Spleen (tissue), 13 donors: ENCODE measurements at places on chromosomes 6 and 20.

DNA sequence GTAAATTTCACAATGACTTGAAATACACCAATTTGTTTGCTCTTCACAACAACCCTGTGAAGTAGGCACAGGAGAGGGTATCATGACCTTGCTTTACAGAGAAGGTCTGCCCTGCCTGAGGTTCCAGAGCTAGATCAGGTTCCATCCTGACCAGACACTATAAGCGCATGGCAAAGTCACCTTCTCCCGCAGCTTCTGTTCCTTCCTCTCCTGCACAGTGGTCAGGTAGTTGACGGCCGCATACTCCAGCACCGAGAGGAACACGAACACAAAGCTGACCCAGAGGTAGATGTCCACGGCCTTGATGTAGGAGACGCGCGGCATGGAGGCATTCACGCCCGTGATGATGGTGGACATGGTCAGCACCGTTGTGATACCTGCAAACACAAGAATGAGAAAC is 34.3 kb downstream of the PM20D2 start:
- no peak for DNase-seq

- DNase-seq: no peak
These were observed 80.8 kb downstream of the LYRM4 start for GRCh38 chr6:5179917-5180316.

DNA sequence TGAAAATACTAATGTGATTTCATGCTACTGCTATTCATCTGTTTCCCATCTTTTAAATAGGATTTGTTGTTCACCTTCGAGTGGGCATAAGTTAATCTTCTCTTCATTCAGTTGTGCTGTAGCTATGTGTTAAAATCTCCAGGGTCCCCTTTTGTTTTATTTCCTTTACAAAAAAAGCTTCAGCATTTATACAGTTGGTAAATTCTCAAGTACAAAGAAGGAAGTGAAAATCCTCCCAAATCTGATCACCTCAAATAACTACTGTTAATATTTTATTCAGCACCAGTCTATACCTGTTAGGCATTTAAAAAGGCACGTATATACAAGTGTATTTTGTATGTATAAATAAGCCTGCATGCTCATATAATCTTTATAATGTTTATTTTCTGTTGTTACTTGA is 251.2 kb downstream of the TMEM242 start:
- no peak for DNase-seq

DNA sequence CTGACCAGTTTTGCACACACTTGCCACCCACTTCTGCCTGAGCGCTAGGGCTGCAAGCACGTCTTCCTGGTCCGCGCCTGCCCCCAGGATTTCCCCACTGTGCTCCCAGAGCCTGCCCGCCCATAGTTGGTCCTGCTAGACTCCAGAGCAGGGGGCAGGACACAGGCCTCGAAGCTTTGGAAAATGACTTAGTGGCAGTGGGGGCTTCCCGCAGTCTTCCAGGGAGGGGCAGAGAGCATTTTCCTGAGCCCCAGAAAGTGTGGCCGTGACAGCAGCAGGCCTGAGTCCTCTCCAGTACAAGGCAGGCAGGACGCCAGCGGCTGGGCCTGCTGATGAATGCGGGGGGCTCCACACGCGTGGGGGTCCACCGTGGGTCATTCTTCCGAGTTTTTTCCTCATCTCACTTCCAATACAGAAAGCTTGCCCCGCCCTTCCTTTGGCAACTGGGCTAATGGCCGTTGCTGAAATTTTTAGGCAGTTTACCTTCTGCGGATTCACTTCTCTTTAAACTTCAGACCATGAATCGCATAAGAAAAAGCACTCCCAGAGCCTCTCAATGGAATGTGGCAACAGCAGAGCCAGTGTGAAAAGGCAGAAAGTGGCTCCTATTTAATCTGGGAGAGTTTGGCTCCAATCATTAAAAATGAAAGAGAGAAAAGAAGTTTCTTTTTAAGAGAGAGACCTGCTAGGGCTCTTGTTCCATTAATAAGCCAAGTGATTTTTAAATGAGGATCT is 383.8 kb downstream of the CDH4 start:
- DNase-seq: no peak

DNA sequence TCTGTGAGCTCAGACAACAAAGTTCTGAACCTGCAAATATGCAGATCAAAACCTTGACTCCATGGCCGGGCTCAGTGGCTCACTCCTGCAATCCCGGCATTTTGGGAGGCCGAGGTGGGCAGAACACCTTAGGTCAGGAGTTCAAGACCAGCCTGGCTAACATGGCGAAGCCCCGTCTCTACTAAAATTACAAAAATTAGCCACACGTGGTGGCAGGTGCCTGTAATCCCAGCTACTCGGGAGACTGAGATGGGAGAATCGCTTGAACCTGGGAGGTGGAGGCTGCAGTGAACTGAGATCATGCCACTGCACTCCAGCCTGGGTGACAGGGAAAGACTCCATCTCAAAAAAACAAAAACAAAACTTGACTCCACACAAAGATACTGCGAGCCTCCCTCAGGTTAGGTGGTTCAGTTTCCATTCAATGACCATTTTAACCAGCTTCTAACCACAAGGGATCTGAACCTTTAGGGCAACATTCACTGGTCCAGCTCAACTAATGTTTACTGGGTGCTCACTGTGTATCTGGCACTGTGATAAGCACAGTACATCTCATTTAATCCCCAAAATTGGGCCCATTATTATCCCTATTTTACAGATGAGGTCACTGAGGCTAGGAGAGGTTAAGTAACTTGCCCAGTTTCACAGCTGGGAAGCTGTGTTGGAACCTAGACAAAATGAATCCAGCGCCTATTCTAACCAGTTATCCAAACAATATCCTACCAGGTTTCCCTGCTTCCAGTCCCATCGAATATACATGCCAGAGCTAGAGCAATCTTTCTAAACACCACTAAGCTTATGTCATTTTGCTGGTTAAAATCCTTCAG is 1.8 kb downstream of the SNRPB start:
- no peak for DNase-seq

DNA sequence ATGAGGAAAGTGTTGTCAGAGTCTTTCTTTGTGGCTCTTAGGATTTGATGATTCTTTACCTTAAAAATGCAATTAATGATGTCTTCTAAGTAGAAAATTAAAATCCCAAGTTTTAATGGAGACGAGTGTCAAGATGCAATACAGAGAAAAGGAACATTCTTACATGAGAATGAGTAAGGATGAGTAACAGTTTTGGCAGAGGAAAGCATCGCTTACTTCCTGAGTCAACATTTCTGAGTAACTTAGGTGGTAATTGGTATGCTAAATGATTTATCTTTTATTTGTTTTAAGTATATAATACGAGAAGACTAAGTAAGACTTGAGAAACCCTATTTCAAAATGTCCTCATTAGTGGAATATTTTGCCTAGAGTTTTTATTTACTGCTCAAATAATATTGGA is 101.3 kb downstream of the RTN4IP1 start:
- DNase-seq: no peak

- no peak for DNase-seq
These were observed 544 bp upstream of the TP53INP2 start for GRCh38 chr20:34703424-34704176.

GRCh38 chr20:60031107-60031506 is 72.9 kb downstream of the CDH26 start:
- DNase-seq: no peak

DNA sequence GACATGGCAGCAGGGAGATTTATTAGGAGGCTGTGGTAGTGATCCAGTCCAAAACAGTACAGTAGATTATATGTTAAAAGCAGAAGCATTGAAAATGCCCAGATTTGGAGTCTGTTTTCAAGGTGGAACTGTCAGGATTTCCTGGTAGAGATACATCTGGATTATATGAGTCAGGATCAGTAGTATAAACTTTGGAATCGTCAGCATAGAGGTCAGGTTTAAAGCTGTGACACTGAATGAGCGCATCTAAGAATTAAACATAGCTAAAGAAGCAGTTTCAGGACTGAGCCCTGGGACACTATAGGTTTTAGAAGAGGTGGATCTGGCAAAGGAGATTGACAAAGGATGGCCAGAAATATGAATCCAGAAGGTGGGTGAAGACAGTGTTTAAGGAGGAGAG is 60.4 kb downstream of the RNF144B start:
- DNase-seq: no peak

DNA sequence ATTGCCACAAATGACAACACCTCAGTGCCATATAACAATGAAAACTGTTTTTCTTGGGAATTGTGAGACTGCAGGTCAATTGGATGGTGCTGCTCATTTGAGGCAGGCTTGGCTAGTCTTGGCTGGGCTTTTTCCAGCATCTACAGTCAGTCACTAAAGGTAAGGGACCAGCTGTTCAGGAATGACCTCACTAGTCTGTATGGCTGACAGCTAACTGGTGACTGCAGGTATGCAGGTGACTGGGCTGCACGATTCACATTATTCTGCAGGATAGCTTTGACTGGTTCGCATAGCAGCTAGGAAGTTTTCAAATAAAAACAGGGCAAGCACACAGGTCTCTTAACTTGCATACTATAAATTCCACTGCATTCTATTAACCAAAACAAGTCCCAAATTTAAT is 22.1 kb upstream of the HMGCLL1 start:
- DNase-seq: no peak
